ENCODE measurements at places on chromosomes 4 and X. TPM values are rescaled to one million over a fixed set of nuclear protein-coding genes. Genes with fewer than 3 reads are reported as not detected.

Gene SPACA5
- total RNA-seq: not detected

GRCh38 chrX:147403040-147403439 lies 508.7 kb upstream of the FMR1 start:
- H3K4me1 ChIP-seq: no peaks in the 10 kb centered on the region
- H3K27ac ChIP-seq: no peak overlapping the region
- DNase-seq: no peak

- no peaks in the 10 kb centered on the region for H3K27me3 ChIP-seq
- H3K4me1 ChIP-seq: no peaks in the 10 kb centered on the region
- H3K36me3 ChIP-seq: no peaks in the 10 kb centered on the region
- H3K4me3 ChIP-seq: no peak overlapping the region
- no peak overlapping the region for H3K27ac ChIP-seq
Observed at GRCh38 chr4:15318621-15319348, 109.0 kb upstream of the C1QTNF7 start.

DNA sequence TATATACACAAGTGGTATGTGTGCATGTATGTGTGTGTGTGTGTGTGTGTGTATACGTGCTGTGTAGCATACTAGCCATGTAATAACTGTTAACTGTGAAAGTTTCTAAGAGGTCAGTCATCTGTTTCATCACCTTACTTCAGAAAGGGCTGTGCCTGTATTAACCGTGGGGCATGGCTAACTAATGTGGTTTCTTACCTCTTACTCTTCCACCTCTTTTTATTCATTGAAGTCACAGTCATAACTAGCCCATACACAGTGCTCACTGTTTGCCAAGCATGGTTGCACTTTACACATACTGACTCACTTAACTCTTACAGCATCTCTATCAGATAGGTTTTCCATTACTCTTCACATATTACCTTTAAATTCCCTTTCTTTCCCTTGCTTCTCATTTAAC lies 23.7 kb upstream of the LRAT start:
- no peaks in the 10 kb centered on the region for H3K36me3 ChIP-seq
- H3K27ac ChIP-seq: no peak overlapping the region
- no peaks in the 10 kb centered on the region for H3K4me1 ChIP-seq
- H3K4me3 ChIP-seq: no peak overlapping the region
- no peaks in the 10 kb centered on the region for H3K27me3 ChIP-seq

- H3K27ac ChIP-seq: no peak overlapping the region
- no peaks in the 10 kb centered on the region for H3K4me1 ChIP-seq
- DNase-seq: no peak
Observed at GRCh38 chr4:4574052-4574451, 32.2 kb upstream of the STX18 start.

GRCh38 chr4:575281-576141 lies 584 bp downstream of the TMEM271 start:
- no peak overlapping the region for H3K4me3 ChIP-seq
- H3K36me3 ChIP-seq: no peaks in the 10 kb centered on the region
- no peak overlapping the region for H3K27ac ChIP-seq

Gene RNF175
- 2.1 TPM for total RNA-seq

GRCh38 chrX:118181030-118181429 lies 64.4 kb upstream of the KLHL13 start:
- no peak for DNase-seq
- no peak overlapping the region for H3K4me3 ChIP-seq
- no peaks in the 10 kb centered on the region for H3K36me3 ChIP-seq
- no peaks in the 10 kb centered on the region for H3K4me1 ChIP-seq
- H3K27ac ChIP-seq: no peak overlapping the region

GRCh38 chr4:13670456-13671160 lies 43.1 kb upstream of the BOD1L1 start:
- no peak overlapping the region for H3K27ac ChIP-seq
- no peak for DNase-seq
- H3K4me3 ChIP-seq: no peak overlapping the region
- H3K36me3 ChIP-seq: no peaks in the 10 kb centered on the region

Gene RTL9
- not detected for total RNA-seq

DNA sequence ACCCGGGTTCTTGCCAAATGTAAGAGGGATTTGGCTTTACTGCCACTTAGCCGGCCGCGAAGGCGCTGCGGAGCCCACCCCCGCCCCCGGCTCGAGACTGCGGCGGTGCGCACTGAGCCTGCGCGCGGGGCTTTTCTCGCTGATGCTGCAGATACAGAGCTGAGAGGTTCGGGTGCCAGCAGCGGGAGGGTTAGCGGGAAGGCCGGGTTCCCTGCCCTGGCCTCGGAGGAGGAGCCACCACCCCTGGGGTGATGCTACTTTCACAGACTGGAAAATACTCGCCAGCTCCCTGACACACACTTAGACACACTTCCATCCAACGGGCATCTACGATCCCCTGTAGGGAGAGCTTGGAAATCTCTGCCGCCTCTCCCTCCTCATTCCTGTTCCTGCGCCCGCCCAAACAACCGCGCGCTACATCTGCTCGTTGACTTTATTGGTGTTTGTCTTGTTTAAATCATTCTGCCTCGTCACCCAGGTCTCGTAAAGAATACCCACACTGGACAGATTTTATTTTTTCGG lies 2.1 kb upstream of the PCDH7 start:
- H3K36me3 ChIP-seq: no peaks in the 10 kb centered on the region
- peaks cover 14% of the 10 kb centered on the region for H3K27me3 ChIP-seq
- H3K27ac ChIP-seq: no peak overlapping the region
- DNase-seq: no peak
- no peak overlapping the region for H3K4me3 ChIP-seq

- H3K36me3 ChIP-seq: no peaks in the 10 kb centered on the region
- no peaks in the 10 kb centered on the region for H3K4me1 ChIP-seq
- no peak overlapping the region for H3K4me3 ChIP-seq
- no peak overlapping the region for H3K27ac ChIP-seq
Observed at GRCh38 chrX:21398426-21398825, 24.2 kb downstream of the CNKSR2 start.

GRCh38 chr4:92163348-92163747 lies 140.4 kb upstream of the GRID2 start:
- DNase-seq: no peak
- H3K36me3 ChIP-seq: no peaks in the 10 kb centered on the region
- no peaks in the 10 kb centered on the region for H3K4me1 ChIP-seq
- H3K27me3 ChIP-seq: no peaks in the 10 kb centered on the region
- H3K4me3 ChIP-seq: no peak overlapping the region

Gene TCEAL4
- total RNA-seq: 12.0 TPM

Gene EGF
- 2.1 TPM for total RNA-seq

- peak overlapping the region; percentile 75 for H3K27ac ChIP-seq
- peak overlapping the region; percentile 79 for H3K4me3 ChIP-seq
Observed at GRCh38 chrX:106611317-106611678, 480 bp upstream of the RADX start.

- no peak overlapping the region for H3K27ac ChIP-seq
- H3K36me3 ChIP-seq: no peaks in the 10 kb centered on the region
- no peak for DNase-seq
- H3K27me3 ChIP-seq: no peaks in the 10 kb centered on the region
- H3K4me1 ChIP-seq: no peaks in the 10 kb centered on the region
Observed at GRCh38 chrX:68571292-68571609, 72.4 kb downstream of the YIPF6 start.

- H3K36me3 ChIP-seq: no peaks in the 10 kb centered on the region
- no peak overlapping the region for H3K4me3 ChIP-seq
- no peak for DNase-seq
- no peak overlapping the region for H3K27ac ChIP-seq
- H3K4me1 ChIP-seq: no peaks in the 10 kb centered on the region
Observed at GRCh38 chr4:124372916-124373315, 339.6 kb downstream of the ANKRD50 start.

DNA sequence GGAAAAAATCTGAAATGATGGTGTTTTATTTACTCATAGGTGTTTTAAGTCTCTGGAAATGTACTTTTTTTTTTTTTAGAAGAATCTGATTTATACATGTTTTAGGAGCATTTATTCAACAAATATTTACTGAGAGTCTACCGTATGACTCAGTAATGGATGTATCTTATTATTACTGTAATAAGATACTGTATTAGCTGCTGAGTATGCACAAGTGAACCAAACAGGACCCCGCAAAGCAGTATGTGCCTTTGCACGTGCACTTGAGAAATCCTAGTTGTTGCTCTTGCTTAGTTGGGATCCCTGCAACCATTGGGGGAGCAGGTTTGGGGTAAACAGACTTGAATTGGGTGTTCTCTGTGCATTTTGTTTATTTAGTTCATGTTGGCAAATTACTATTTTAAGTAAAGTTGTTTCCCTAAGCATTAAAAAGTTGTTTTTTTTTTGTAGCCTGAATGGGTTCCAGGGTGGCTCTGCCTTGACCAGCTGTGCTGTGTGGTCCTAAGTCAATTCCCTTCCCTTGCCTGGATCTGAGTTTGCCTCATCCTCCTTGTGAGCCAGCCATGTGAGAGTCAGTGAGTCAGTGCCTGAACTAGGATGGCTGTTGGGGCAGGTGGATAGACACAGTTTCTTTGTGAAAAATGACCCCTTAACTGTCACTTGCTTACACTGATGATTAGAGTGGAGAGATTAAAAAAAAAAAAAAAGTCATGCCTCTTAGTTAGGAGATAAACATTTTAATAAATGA lies 27.7 kb downstream of the DCUN1D4 start:
- H3K27ac ChIP-seq: no peak overlapping the region
- no peak overlapping the region for H3K4me3 ChIP-seq
- H3K4me1 ChIP-seq: no peaks in the 10 kb centered on the region
- H3K36me3 ChIP-seq: peaks cover 45% of the 10 kb centered on the region
- DNase-seq: no peak

DNA sequence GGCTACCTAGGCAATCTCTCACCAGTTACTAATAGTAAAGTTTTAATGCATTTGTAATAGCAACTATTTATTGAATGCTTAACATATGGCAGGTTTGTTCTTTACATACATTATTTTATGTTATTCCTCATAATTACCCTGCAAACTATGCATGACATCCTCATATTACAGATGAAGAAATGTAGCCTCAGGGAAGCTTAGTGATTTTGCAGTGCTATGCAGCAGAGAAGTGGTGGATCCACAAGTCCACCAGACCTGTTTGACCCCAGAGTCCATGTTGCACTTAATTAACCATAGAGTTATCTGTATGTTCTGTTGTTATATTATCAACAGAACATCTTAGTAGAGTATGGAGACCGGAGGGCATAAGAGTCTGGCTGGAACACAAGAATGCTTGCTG lies 78.7 kb downstream of the TRPC5 start:
- H3K4me1 ChIP-seq: no peaks in the 10 kb centered on the region
- H3K36me3 ChIP-seq: no peaks in the 10 kb centered on the region
- H3K4me3 ChIP-seq: no peak overlapping the region

- no peaks in the 10 kb centered on the region for H3K27me3 ChIP-seq
- peak; percentile 27 for DNase-seq
- H3K36me3 ChIP-seq: no peaks in the 10 kb centered on the region
- no peak overlapping the region for H3K4me3 ChIP-seq
- H3K27ac ChIP-seq: no peak overlapping the region
- no peaks in the 10 kb centered on the region for H3K4me1 ChIP-seq
Observed at GRCh38 chrX:129726307-129727111, 12.3 kb upstream of the XPNPEP2 start.

Gene PABPC5
- total RNA-seq: not detected

GRCh38 chr4:168674077-168674747 lies 177.4 kb downstream of the PALLD start:
- no peak for DNase-seq
- no peak overlapping the region for H3K27ac ChIP-seq
- H3K4me3 ChIP-seq: no peak overlapping the region
- no peaks in the 10 kb centered on the region for H3K4me1 ChIP-seq
- H3K36me3 ChIP-seq: no peaks in the 10 kb centered on the region

GRCh38 chrX:56805399-56805798 lies 76.4 kb downstream of the NBDY start:
- H3K27me3 ChIP-seq: no peaks in the 10 kb centered on the region
- no peak overlapping the region for H3K27ac ChIP-seq
- H3K36me3 ChIP-seq: no peaks in the 10 kb centered on the region
- H3K4me1 ChIP-seq: peaks cover 18% of the 10 kb centered on the region
- H3K4me3 ChIP-seq: no peak overlapping the region

GRCh38 chrX:65451663-65452062 lies 82.9 kb downstream of the LAS1L start:
- H3K27me3 ChIP-seq: no peaks in the 10 kb centered on the region
- H3K4me1 ChIP-seq: no peaks in the 10 kb centered on the region

- H3K27ac ChIP-seq: no peak overlapping the region
- no peak overlapping the region for H3K4me3 ChIP-seq
- no peaks in the 10 kb centered on the region for H3K27me3 ChIP-seq
Observed at GRCh38 chrX:2159393-2159792, 341.4 kb downstream of the DHRSX start.

DNA sequence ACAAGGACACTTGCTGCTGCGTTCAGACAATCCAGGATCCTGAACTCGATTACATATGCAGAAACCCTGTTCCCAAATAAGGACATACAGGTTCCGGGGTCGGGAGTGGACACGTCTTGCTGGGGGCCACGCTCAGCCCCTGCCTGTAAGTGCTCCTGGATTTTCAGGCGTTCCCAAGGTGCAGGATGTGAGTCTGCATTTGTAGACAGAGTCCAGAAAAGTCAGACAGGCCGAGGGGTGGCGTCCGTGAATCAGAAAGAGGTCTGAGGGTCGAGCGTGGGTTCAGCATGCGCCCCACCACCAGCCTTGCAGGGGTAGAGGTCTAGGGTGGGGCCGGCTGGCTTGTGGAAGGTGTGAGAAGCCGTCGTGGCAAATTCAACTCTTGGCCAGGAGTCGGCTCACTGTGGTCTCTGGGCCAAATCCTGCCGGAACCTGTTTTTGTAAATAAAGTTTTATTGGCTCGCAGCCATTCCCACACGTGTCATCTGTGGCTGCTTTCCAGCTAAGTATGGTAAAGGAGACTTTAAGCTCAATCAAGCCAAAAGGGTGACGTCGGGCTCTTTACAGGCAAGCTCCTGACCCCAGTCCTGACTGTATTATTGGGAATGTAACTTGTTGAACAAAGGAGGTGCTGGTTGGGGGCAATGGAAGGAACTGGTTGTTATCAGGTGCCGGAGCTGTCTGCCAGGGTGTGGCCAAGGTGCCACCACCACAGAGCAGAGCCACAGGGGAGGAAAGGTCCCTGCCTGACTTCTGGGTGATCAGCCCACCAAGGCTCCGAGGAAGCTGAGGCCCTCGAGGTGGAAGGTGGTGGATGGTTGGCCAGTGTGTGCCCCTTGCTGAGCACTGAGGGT lies 7.4 kb downstream of the DOK7 start:
- no peak overlapping the region for H3K27ac ChIP-seq
- H3K4me3 ChIP-seq: no peak overlapping the region

Gene REELD1
- not detected for total RNA-seq

DNA sequence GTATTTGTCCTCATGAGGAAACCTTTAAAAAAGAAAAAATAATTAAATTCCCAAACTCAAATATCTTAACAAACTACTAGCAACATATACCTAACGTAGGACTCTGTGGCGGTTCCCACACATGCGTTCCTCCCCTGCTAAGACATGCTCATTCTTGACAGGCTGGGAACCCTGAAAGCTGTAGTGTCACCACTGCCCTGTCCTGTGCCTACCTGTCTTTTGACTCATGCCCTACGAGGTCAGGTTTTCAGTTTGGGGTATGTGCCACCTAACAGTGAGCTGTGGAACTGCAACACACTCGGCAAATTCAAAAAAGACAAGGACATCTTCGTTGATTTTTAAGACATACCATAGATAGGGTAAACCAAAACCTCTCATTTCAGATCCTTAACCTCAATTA lies 17.8 kb downstream of the IDS start:
- H3K27me3 ChIP-seq: no peaks in the 10 kb centered on the region
- no peaks in the 10 kb centered on the region for H3K4me1 ChIP-seq
- peaks cover 84% of the 10 kb centered on the region for H3K36me3 ChIP-seq
- peak; percentile 32 for DNase-seq
- no peak overlapping the region for H3K4me3 ChIP-seq
- H3K27ac ChIP-seq: no peak overlapping the region

Data from CD4-positive, CD25-positive, alpha-beta regulatory T cell (primary cell).